ENCODE measurements at places on chromosomes 7 and 10.

DNA sequence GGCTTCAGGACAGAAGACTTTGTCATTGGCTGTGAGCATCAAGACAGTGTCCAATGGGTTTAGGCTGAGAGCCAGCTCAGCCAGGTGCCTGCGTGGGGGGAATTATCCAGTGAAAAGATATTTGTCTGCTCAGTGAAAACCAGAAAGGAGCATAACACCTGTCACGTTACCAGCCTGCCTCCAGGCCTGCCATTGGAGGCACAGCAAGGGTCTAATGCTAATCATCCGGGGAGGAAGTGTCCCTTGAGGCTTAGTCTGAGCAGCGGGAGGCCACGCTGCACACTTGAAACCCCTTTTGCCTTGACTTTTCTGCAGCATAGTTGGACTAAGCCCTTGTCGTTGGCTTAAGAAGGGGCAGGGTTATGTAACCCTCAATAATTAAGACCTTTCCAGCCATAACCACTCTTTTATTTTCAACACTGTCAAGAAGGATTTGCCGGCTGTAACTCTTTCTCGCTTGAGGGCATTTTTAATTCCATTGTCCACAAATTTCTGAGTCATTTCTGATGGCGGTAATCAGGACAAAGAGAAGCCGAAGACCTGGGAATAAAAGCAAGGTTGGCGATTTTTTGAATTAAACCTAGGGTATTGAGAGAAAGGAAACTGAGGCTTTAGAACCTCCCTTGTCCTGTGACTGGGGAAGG lies 639.6 kb upstream of the FOXK1 start:
- DNase-seq, result no peak

DNA sequence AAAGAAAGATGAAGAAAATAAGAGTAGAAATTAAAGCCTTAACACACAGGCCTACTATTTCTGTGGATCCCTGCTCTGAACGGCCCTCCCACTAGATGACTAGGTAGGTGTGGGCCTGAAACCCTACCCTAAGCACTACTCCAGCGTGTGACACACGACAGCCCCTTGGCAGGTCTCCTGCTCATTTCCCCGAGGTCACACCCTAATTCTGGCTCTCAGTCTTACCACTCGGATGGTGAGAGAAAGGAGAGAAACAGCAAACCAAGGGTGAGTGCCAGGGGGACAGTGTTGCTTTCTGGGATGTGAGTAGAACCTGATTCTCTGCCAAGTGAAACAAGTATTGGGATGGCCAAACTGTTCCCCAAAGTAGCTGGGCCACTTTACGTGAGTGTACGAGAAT lies 12.1 kb downstream of the GALNTL5 start:
- no peak for DNase-seq

DNA sequence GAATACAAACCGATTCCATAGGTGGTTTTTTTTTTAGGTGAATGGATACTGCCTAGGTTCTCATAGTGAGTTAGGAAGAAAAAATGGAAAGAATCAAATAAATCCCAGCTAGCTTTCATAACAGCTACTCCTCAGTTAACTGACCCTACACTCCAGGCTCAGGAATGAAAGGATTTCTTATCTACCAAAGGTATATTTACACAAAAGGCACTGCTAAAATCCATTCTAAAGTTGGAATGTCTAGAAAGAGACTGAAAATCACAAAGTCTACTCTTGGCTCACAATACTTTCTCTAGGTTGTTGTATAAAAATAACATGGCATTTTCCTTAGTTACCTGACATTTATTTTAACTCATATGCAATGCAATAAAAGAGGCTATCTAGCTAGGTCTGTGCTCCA lies 375.2 kb downstream of the MAGI2 start:
- no peak for DNase-seq

GRCh38 chr10:28082316-28082715 lies 83.4 kb upstream of the ODAD2 start:
- no peak for DNase-seq

- no peak for DNase-seq
These were observed 76.8 kb upstream of the INSIG1 start for GRCh38 chr7:155220903-155221302.

GRCh38 chr10:69801434-69802315 lies at the start of gene COL13A1:
COL13A1 (plus strand) TSS chr10:69801906; CDS start chr10:69802424, 518 bp downstream.
- DNase-seq, result no peak

DNA sequence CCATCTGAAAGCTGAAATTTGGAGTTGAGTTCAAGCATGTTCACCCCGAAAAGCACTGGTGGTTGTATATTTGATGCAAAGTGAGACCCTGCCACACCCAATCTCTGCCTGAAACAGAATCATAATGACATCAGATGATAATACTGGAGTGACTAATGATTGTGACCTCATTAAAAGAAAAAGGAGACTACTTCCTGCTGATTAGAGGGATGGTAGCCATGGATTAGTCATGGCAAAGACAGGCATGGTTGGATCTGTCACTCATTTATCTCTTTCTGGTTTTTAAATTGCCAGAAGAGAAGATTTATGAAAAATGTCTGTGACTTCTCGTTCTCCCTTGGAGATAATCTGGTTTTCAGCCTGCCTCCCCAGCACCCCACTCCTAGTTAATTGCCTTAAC lies 101.2 kb downstream of the BAMBI start:
- no peak for DNase-seq

Measured in activated CD4-positive, alpha-beta T cell treated with anti-CD3 and anti-CD28 coated beads, Interleukin-2, Interleukin-6, amounts not matched to agents 100 ng/mL and 50 ng/mL, durations not matched to agents 16 hours and 8 hours (primary cell).